ENCODE measurements at places on chromosomes 6 and 20.

DNA sequence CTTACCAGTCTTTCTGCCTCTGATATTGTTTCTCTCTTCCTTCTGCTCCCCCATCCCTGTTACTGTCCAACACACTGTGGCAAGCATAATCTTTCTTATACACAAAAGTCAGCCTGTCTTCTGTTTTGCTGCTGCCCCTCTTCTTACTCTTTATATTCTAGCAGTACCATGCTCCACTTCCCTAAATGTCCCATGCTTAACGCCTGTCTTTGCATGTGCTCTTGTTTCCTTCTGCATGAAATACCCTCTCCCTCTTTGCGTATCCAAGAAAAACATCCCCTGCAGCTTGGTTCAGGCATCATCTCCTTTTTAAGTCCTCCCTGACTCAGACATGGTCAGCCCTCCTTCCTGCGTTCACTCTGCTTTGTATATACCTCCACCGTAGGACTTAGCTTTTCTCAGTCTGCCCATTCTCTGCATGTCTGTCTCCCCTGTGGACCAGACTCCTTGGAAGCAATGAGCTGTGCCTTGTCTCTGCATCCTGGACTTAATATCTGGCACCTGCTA, 103.9 kb downstream of the CTNNBL1 start:
- no peak for DNase-seq

- no peak for DNase-seq
These were observed 5.6 kb upstream of the STX16 start for GRCh38 chr20:58645412-58645968.

GRCh38 chr6:169810066-169810989, 58.9 kb downstream of the ERMARD start:
- DNase-seq: no peak

GRCh38 chr6:107264357-107264840, 149.1 kb upstream of the BEND3 start:
- DNase-seq: no peak

DNA sequence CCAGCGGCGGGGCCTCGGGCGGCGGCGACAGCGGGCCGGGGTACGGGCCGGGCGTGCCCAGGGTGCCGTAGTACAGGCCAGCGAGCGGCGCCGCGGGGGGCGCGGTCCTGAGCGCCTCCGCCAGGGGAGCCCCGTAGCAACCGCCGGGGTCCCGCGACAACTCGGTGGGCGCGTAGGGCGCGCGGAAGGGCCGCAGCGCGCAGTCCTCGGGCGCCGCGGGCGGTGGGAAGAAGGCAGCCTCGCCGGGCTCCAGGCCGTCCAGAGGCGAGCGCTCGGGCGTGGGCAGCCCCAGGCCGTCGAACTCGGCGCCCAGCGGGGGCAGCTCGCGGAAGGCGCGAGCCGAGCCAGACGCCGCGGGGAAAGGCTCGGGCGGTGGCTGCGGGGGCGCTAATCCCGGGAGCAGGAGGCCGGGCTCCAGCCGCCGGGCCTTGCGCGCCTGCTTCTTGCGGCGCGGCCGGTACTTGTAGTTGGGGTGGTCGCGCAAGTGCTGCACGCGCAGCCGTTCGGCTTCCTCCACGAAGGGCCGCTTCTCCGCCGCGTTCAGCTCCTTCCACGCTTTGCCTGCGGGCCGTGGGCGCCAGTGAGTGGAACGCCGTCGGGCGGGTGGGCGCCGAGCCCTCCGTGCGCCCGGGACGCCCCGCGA, 916 bp downstream of the SOX18 start:
- DNase-seq: no peak

GRCh38 chr6:5597413-5597812, 336.1 kb downstream of the FARS2 start:
- no peak for DNase-seq

DNA sequence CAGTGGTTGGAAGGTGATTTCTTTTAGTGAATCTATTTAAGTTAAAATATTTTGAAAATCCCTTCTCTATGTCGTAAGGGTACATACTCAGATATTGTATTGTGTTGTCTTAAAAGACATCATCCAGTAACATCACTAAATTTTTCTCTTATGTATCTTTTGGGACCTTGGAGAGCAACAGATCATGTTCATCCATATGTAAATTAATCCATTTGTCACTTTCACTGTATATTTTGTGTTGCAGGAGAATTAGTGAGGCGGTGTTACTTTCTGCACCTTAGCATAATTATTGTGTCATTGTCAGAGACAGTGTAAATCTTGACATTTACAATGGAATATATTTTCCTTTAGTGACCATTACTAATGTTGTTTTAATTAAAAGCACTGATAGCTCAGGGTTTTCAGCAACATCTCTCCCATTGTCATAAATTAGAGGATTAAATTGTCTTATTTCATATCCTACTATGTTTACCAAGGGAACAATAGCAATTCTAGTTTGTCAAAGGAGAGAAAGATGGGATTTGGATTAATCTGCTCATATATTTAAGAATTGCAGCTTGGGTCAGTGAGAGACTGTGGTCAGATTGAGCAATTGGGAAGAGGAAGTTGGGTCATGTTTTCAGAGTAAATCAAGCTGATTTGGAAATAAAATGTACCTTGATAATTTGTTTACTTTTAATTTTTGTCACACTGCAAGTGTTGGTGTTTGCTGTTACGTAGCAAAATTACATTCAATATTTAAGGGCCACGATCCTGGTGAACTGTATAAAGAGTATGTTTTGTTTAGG, 22.7 kb downstream of the DOK5 start:
- no peak for DNase-seq

- no peak for DNase-seq
These were observed 280.4 kb downstream of the UBE3D start for GRCh38 chr6:82785206-82785605.

- no peak for DNase-seq
These were observed 166.1 kb upstream of the PRDM1 start for GRCh38 chr6:105920071-105920470.

DNA sequence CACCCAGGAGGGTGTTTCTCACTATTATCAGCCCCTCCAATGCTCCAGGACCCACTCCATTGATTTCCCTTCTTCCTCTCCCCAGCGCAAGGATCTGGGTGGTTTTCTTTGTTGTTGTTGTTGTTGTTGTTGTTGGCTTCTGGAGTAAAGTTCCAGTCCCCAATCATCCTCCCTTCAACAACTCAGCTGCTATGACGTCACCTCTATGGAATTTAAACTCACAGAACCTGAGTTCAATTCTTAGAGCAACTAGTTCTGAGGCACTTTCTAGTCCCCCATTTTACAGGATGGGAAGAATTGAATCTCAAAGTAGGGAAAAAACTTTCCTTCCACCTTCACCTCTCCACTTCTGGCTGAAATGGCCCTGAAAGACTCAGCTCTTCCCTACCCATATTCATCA, 9.7 kb upstream of the WFDC8 start:
- DNase-seq: no peak

- no peak for DNase-seq
These were observed 181.1 kb upstream of the SUPT3H start for GRCh38 chr6:45558858-45559257.

DNA sequence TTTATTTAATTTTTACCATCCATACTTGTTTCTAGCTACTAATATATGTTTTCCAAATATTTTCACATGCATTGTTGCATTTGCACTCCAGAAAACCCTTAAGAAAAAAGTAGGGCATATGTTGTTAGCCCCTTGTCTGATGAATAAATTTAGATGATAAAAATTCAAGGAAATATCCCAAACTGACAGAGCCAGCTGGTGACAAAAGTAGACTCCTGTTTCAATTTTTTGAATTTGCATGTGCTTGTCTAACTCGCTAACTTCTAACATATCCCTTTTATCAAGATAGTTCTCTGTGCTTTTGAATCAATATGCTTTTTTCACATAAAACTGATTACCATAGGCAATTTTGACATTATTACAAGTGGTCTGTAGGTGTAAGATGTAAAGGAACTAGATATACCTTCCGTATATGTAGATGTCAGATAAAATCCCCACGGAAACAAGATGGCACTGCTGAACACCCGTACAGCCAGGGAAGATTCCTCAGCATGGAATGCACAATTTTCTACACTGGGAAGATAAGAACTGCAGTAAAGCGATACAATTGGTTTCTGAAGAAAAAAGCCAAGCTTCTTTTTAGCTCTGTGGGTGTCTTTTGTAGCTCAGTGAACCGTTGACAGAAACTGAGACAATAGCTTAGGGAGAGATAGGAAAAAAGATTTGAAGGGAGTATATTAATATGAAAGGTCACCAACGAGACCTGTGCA, 437.6 kb upstream of the RNF217 start:
- no peak for DNase-seq

DNA sequence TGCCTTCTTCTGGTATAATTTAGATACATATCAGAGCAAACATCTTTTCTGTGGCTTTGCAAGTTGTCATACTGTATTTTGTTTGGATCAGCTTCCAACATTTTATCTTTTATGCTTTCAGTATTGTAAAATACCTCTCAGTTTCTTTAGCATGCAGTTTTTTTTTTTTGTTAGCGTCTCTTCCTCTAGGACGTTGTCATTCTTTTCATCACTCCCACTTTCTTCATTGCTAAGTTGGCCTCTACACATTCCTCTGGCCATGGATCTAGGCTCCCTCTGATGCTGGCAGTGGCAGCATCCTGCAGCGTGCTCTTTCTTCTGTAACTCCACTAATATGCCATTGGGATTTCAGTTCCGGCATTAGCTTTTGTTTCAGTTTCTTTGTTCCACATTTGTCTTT, 21.7 kb downstream of the RPRD1B start:
- no peak for DNase-seq

DNA sequence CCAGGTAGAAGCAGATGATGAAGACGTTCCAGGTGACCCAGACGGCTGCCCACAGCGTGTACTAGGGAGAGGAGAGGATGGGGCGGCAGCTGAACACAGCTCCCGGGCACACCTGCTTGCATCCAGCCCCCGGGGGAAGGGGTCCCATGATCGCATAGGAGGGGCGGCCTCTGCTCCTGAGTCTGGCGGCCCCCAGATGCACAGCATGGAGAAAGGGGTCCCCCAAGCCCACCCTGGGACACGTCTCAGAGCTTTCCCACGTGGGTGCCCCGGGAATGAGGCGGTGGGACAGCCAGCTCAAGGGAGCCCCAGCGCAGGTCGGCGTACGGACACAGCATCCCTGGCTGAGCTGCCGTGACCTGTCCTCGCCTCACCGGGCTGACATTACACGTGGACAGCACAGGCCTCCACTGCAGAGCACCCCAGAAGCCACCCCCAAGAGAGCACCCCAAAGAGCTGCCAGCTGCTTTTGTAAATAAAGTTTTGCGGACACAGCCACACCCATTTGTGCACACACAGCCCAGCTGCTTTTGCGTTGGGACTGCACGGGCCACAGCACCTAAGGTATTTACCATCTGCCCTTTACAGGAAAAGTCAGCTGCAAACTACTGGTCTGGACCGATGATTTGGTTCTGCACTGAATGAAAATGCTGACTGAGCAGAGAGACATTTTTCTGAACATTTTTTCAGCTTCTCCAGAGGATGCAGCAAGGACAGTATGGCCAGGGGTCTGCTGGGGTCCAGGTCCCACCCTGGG, 5.2 kb downstream of the NKAIN4 start:
- no peak for DNase-seq

GRCh38 chr20:34571753-34572152, 13.2 kb downstream of the MAP1LC3A start:
- DNase-seq: no peak

DNA sequence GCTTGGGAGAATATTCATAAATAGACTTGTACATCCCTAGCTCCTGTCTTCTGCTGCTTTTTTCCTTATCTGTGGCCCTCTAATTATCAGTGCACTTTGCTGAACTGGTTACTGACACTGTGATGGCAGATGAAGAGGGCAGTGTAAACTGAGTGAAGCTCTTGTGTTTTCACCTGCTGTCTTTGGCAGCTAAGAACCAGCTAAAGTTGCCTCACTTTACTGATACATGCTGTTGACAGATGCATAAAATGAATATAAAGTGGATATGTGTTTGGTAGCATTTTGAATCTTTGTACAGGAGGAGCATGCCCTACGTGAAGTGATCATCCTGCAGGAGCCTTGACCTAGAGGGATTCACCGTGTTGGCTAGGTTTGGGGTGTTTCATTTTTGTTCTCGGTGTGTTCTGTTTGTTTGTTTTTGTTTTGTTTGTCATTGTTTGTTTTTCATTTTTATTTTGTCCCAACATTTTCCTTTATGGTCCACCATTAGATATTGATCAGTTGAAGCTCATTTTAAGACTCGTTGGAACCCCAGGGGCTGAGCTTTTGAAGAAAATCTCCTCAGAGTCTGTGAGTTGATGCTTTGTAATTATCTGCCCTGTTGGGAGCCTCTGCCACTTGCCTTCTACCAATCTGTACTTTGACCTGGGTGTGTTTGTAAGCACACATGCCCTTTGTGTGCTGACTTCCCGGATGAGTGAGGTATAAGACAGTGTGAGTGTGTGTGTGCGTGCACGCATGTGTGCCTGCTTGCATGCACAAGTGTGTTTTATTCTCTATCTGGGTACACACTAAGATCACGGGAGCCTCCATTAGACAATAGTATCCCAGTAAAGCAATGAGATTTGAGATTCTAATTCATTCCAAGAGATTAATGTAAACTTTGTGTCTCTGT, 34.6 kb upstream of the MAPK13 start:
- no peak for DNase-seq

DNA sequence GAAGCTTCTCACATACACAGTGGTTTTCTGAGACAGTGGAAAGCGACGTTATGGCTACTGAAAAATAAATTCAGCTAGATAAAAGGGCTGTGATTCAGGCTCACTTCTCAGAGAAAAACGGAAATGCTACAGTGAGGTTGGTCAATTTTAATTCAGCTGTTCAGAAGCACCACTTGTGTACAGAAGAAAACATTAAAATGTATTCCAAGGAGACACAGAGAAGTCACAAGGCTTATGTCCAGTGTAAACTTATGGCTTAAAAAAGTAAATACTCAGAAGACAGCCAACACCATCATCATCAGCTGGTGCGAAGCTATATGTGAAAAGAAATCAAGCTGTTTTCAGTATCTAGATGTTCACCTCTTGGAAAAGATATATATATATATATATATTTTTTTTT, 68.6 kb downstream of the ABHD12 start:
- DNase-seq: no peak

DNA sequence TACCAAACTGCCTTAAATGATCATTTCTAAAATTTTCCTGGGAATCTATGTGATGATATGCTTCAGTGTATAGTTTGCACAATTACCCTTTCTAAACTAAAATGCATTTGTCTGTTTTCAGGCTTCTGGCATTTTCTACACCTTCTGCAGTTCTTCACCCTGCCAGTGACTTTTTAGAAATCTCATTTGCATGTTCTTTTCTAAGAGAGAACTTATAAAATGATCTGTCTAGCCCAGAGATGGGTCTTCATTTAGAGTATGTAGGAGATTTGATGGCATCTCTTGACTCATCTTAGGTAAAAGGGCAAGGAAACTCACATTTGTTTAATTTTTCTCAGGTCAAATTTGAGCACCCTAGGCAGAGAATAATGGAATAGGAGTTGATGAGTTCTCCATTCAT, 17.8 kb downstream of the NCOA7 start:
- DNase-seq: no peak

GRCh38 chr6:336159-337114, 44.1 kb downstream of the DUSP22 start:
- peak; percentile 40 for DNase-seq

- DNase-seq: no peak
These were observed 38.5 kb upstream of the MLIP start for GRCh38 chr6:54072635-54073313.
